ENCODE measurements at places on chromosomes 4 and X.

- DNase-seq: no peak
Observed at GRCh38 chr4:155026715-155027114, 181.7 kb upstream of the NPY2R start.

- no peak for DNase-seq
Observed at GRCh38 chr4:184689681-184690080, 40.1 kb downstream of the PRIMPOL start.

GRCh38 chr4:173403051-173403450, 4.1 kb upstream of the SCRG1 start:
- DNase-seq: no peak

DNA sequence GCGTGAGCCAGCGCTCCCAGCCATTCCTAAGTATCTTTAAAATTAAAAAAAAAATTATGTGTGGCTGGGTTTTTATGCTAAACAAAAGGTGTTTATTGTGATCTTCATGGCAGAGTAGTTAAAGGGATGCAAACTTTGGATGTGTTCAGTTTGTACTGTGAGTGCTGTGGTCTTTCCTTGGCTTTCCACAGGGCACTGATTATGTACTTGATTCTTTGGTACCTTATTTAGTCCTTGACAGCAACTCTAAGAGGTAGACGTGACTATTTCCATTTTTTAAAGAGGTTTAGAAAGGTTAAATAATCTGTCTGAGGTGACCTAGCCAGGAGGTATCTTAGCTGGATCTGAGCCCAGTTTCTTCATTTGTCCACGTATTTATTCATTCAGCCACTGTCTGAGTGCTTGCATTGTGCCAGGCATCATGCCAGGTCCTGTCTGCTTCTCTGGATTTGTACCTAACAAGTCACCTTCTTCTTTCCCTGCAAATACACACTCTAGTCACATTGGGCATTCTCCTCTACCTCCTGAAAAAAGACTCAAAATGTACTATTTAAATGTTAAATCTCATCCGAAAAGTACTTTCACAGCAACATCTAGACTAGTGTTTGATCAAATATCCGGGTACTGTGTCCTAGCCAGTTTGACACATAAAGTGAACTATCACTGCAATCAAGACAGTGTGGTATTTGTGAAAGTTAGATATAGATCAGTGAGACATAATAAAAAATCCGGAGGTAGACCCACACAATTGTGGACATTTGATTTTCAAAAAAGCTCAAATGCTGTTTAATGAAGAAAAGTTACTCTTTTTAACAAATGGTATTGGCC, 31.5 kb downstream of the WWC2 start:
- DNase-seq: peak; percentile 74

GRCh38 chr4:148004228-148004857, 272.5 kb downstream of the ARHGAP10 start:
- no peak for DNase-seq

DNA sequence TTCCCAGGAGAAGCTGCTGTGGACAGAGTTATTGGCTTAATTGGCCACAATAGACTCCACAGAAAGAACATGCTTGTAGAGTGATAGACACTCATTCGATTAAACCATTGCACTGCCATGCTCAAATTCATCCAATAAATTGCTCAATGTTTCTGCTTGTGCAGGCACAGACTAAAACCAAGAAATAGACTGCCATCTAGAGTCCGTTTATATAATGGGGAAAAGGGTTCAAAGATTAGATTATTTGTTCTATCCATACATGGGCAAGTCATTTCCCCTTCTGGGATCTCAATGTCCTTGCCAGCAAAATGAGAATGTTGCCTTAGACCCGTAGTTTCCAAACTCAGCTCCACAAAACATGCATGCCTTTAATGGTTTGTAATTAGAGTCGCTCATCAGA, 8.7 kb downstream of the SMIM10 start:
- DNase-seq: no peak

- DNase-seq: no peak
Observed at GRCh38 chr4:20359692-20360091, 108.0 kb downstream of the SLIT2 start.
